NCI-H2081 treated with DMSO at 0.1 percent for 48 hours (cell line): ENCODE measurements at places on chromosomes 4 and X.
A peak's percentile ranks its signal among the peaks of the same experiment; 100 is the strongest.

DNA sequence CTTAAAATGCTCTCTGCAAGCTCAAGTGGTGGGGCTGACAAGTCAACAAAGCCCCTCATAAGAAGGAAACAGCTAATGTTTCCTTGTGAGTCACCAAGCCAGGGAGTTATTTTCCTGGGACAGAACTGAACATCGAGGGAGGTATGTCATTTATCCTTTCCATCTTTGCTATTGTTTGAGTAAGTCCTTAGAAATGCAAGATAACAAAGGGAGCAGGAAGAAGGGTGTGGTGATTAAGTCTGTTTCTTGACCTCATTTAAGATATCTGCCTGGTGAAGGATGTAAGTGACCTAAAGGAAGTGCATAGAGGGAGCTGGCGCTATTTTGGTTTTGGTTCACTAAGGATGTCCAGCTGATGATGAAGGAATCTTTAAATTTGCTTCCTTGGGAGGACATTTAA lies 39.9 kb downstream of the ATG4A start:
- no peak for DNase-seq

GRCh38 chrX:152635941-152636340 lies 1.8 kb upstream of the GABRQ start:
- DNase-seq = no peak

DNA sequence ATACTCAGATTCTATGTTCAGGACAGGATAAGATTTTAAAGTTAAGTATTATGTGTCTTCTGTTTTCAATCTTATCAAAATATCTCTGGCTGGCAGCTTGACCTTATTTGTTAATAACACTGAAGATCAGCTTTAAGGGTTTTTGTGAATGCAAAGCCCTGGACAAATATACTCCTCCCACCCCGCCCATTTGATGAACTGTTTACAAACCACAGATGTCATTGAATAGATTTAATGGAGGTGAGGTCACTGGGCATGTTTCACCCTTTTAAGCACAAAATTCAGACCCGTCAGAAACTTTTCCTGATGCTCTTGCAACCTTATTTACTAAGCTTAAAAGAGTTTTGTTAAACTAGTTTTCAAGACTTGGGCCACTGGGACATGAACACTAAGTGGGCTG lies 10.1 kb upstream of the CXCL8 start:
- DNase-seq = no peak

GRCh38 chrX:11577603-11578002 lies 88.1 kb downstream of the ARHGAP6 start:
- DNase-seq = no peak

DNA sequence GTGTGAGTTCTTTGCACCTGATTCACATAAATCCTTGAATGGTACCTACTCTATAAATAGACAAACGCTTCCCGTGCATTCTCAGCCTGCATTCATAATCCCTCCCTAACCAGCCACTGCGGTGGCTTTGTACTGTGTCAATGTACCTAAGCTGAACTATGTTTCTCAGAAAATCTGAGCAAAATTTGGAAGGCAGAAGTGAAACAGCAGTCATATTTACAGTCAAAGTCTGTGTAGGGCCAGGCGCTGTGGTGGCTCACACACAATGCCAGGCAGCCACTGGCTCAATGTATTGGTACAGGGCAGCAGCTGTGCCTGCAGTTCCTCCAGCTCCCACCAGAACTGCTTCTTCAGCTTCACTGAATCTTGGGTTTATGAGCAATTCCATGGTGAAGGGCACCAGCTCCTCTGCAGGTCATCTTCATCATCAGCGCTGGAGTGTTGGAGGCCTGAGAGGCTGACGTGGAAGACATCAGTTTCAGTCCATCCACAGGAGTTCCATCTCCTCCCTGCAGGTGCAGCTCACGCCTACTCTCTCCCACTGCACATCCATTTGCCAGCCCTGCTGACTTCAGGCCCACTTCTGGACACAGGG lies 32.3 kb upstream of the IRF2 start:
- no peak for DNase-seq

GRCh38 chrX:17802756-17803155 lies 58.3 kb downstream of the RAI2 start:
- no peak for DNase-seq

- no peak for DNase-seq
Measured at GRCh38 chr4:139239127-139239772, 40.8 kb downstream of the MGARP start.

- no peak for DNase-seq
Measured at GRCh38 chrX:153475271-153475670, 4.9 kb upstream of the HAUS7 start.

DNA sequence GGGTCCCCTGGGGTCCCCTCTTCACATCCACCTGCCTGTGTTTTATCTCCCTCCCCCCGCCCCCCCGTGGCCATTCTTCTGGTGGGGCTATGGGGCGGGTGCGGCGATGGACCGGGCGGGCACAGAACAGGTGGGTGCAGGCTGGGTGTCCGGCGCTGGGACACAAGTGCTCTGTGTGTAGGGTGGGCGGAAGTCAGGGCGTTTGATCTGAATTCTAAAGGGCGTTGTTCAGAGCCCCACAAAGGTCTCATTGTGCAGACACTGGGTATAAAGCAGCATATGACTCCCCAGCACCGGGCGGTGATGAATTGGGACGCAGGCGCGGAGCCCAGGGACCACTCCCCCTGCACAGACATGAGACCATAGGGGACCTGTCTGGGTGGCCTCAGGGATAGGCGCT lies at the start of gene GJB1:
Gene GJB1, plus strand, starts transcription at position 296 of the 400 bp plus-strand sequence. CDS start 484 bp downstream, outside the sequence.
- DNase-seq = no peak

- DNase-seq = no peak
Measured at GRCh38 chr4:185165605-185166063, 22.6 kb downstream of the SLC25A4 start.

GRCh38 chr4:174523025-174523693 lies 871 bp upstream of the HPGD start:
- no peak for DNase-seq

DNA sequence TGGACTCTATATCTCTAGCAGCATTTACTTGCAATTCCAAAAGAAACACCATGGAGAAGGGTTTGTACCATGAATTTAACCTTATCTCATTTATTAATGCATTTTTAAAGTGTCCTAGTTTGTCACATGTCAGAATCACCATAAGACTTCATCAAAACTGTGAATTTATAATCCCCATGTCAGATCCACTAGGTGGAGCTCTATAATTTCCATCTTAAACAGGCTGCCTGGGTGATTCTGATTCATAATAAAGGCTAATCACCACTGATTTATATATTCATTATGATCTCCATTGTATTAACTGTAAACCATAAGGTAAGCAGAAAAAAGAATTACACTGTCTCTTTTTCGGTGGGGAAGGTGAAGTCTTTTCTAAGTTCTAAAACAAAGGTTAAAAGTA lies 4.0 kb downstream of the TCEAL2 start:
- DNase-seq = no peak

- DNase-seq = no peak
Measured at GRCh38 chrX:103170216-103170615, 44.7 kb upstream of the BEX4 start.

- DNase-seq = no peak
Measured at GRCh38 chrX:95291561-95291960, 1393.1 kb upstream of the DIAPH2 start.

DNA sequence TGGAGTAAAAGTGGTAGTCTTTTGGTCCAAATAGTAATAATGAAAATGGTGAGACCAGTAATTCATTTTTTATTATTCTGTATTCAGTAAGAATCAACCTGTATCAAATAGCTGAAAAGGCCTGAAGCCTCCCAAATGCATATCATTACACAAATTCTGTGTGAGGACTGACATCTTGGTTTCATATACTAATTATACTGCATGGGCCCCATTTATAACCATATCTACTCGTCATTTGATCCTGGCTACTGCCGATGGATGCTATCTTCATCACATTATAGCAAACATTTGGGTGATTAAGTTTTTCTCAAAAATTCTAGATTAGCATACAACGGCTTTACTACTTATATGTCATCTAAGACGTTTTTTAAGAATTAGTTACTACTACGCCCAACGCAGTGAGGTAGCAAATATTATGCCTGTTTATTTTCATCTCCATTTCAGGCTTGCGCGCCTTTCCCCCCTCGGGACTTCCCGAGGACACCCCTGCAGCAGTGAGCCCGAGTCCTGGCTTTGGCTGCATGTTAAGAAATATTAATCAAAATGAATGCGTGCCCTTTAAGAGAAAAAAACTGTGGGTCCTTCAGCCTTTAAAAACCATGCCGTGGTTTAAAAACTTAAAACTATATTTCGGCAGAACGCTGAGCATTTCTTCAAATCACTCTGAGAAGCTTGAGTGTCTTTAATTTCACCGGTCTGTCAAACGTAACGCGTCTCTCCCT lies 814 bp upstream of the MMAA start:
- no peak for DNase-seq

GRCh38 chr4:47530801-47531200 lies 45.7 kb downstream of the ATP10D start:
- no peak for DNase-seq

DNA sequence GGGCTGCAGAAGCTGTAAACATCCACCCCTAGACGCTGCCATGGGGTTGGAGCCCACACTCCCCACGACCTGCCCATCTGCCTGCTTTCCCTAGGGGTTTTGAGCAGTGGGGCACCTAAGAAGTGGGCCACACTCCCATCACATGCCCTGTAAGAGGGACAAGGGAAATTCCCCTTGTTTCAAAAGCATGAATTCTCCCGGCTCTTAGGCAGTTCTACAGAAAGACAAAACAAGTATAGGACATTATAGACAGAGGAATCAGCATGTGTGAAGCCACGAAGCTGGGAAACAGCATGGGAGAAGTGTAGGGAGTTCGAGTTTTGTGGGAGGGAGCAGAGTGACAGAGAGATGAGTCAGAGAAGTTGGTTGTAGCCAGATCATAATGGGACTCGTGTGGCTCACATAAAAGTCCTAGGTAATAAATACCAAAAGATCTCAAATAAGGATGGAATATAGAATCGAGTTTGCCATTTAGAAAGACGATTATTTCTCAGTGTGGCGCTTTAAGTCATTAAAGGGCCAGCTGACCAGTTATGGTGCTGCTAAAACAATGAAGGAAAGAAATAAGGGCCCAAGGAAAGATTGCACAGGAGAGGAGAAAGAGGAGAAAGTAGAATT lies 23.9 kb downstream of the APOO start:
- no peak for DNase-seq

GRCh38 chrX:34880656-34881055 lies 61.9 kb upstream of the FAM47B start:
- DNase-seq = no peak

GRCh38 chr4:107509615-107510014 lies 210.4 kb downstream of the PAPSS1 start:
- DNase-seq = no peak

GRCh38 chr4:185811509-185812364 lies at the start of gene SORBS2:
SORBS2 (minus strand) TSS chr4:185812194; CDS start chr4:185690571, 121,623 bp downstream.
- peak; percentile 33 for DNase-seq

GRCh38 chr4:70110917-70111316 lies 43.1 kb upstream of the PRR27 start:
- DNase-seq = no peak

DNA sequence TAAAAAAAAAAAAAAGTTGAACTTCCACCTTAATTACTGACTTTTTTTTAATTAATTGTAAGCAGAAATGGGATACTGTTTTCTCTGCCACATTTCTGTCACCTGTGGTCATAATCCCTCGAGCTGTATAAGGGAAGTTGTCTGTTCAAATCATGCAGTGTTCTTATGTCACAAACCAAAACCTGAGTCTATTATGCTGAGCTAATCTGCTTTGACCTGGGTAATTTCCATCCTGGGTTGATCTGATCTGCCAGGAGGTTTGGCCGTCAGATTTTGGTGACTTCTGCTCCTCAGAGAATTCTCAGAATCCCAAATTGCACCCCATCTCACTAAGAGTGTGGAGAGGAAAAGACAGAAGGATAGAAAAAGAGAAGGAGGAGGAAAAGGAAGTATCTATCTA lies 683.1 kb downstream of the KCTD8 start:
- DNase-seq = no peak

DNA sequence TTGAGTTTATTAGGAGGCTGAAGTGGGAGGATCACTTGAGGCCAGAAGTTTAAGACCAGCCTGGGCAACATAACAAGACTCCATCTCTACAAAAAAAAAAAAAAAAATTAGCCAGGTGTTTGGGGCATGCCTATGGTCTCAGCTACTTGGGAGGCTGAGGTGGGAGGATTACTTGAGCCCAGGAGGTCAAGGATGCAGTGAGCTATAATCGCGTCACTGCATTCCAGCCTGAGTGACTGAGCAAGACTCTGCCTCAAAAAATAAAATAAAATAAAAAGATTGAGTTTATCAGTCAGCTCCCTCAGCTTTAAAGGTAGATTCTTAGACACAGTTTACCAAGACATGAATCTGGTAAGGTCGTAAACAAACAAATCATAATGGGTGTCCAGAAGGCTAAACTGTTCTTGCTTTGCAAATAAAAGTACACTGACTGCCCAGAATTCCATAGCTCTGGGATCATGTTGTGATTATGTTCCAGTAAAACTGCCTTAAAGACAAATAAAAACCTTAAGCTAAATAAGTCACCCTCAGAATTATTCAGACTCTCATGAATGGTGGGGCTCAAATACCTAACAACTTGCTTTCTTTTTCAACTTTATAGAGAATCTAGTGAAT lies 18.7 kb downstream of the APOO start:
- DNase-seq = no peak

- DNase-seq = no peak
Measured at GRCh38 chr4:119284876-119285780, 36.8 kb downstream of the FABP2 start.

DNA sequence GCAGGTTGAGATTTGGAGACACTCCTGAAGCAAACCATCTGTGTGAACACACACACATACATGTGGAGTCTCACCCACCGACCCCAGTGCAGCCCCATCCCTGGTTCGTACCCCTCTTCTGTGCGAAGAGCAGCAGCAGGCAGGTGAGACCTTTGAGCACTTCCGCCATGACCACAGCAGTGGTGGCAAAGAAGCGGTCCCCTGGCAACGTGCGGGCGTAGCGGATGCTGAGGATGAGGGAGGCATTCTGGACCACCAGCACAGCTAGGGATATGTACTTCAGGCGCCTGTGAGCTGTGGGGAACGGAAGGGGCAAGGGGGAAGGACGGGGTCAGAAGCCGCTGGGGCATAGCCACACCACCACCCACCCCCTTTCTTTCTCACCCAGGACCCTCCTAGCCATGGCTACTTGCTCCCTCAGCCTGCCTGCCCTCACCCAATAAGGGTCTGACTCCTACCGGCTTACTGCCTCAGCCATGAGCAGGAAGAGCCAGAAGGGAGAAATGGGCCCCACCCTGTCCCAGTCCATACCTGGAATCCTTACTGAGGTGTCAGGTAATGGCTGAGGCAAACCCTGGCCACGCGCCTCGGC lies 1.6 kb downstream of the SLC35A2 start:
- no peak for DNase-seq
